Activated T-cell treated with anti-CD3 and anti-CD28 coated beads for 48 hours (primary cell): ENCODE measurements at places on chromosomes 11 and 22.
A peak's percentile ranks its signal among the peaks of the same experiment; 100 is the strongest.

GRCh38 chr22:42111798-42112197 is 18.8 kb downstream of the CYP2D6 start:
- DNase-seq, result no peak

DNA sequence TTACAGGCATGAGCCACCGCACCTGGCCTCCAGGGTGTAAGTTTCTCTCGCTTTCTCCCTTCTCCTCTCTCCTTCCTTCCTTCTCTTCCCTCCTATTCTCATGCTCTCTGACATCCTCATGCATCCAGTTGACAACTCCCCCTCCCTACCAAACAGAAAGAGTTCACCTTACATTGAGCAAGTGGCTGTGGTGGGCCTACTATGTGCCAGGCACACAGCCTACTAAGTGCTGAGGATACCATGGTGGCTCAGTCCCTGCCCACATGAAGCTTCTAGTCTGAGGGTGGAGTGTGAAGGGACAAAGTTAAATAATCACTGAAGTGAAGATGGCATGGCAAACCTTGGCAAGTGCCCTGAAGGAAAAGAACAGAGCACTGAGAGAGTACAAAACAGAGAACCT is 9.6 kb upstream of the DAGLA start:
- DNase-seq, result no peak

- DNase-seq, result no peak
Observed at GRCh38 chr22:48926136-48926535, 901.5 kb downstream of the BRD1 start.

GRCh38 chr11:60842668-60843600 is 1.0 kb downstream of the CCDC86 start:
- no peak for DNase-seq

GRCh38 chr11:79019975-79020374 is 420.9 kb downstream of the TENM4 start:
- no peak for DNase-seq

- no peak for DNase-seq
Observed at GRCh38 chr11:73281201-73281741, 9.1 kb downstream of the P2RY6 start.

DNA sequence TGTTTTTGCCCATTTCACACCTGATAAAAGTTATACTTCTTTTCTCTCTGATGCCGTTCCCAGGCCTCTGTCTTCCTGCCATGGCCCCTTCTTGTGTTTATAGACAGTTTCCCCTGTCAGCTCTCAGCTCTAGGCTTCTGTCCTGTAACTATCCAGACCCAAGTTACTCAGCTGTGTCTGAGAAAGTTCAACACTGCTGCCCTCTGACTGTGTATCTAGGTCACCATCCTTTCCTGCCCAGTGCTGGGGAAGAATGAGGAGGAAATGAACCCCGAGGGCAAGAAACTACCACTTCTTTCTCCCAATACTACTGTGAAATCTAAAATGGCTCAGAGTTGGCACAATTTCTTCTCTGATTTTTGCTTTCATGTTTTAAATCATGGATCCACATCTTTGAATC is 29.6 kb downstream of the SNX19 start:
- DNase-seq, result no peak

DNA sequence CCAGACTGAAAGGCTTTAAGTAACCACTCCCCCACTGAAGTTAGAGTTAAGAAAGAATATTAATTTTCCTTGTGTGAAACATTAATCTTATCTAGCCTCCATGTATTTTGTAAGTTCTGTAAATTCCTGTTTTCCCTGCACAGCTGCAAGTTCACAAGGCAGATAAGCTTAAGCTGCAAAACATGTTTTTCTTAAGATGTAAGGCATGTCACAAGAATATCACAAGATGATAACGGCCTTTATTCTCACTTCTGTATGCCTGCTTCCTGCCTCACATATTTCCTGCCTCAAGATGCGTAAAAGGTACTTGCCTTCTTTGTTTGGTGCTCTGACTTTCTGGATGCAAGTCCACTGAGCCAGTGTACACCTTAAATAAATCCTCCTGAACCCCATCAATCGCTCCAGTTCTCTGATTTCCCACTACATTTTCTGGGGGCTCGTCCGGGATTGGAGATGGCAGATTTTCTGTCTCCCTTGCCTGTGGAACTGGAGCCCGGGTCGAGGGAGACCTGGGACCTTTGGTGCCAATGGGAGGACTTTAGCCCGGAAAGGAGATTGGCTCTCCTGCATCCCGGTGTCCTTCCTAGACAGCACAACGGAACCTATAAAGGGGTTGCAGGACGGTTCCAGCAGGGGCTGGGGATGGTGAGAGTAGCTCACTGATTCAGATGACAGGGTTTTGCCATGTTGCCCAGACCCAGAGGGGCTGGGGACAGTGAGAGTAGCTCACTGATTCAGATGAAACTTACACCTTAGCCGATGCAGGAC is 30.2 kb downstream of the PPARA start:
- DNase-seq, result no peak

GRCh38 chr11:69416143-69416515 is 65.3 kb upstream of the LINC01488 start:
- no peak for DNase-seq

DNA sequence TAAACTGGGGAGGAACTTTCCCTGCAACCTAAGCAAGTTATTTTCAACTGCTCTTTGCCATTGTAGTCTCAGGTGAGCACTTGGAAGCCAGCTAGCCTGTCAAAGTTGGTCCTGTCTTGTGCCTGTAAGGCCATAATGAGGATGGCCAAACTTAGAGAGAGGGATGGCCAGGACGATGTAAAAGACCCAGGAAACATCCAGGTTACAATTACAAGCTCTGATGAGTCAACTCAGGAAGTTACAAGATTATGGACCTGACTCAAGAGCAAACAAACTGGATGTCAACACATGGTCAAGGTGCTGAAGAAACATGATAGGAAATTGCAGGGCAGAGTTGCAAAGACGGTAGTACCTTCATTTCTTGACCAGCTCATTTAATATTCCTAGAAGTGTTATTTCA is 1.6 kb downstream of the GTPBP1 start:
- no peak for DNase-seq

DNA sequence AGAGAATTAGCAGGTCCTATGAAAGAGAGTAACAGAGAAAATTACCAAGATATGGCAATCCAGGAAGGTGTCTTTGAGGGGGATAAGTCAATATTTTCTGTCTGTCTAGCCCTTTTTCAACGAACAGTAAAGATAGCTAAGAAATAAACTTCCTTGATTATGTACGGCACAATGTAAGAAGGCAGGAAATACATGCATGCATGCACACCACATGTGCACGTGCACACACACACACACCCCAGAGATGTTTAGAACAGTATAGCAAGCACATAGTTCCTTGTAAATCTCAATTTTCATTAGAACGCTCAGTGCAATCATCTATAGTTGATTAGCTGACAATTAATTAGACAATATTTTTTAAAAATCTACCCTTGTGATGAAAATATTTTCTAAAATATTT is 74.7 kb downstream of the MPPED2 start:
- DNase-seq, result no peak

DNA sequence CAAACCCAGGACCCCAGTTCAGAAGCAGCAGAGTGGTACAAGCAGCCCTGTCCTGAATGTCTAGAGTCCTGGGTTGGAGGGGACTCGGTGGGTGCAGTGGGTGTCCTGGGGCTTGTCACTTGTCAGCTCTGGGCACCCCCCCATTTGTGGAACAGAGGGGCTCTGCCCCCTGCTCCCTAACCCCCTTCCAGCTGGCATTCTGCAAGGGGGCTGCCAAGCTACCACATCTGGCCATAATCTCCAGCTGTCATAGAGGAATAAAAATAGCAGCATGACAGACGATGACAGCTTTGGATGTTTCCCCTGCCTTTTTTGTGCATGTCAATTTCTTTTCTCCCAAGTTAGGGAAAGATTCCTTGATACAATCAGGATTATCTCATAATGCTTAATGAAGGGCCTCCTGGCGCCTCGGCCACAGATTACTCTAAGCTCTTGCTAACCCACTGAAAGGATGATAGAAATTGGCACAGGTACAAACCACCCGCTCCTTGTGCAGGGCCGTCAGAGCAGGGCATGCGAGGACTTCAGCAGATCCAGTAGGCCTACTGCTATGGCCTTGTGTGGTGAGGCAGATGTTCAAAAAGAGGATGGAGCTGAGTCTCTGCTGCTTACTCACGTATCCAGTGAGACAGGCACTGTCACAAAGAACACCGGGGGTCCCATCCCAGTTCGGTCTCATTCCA is 83.0 kb downstream of the ISX start:
- DNase-seq, result no peak

DNA sequence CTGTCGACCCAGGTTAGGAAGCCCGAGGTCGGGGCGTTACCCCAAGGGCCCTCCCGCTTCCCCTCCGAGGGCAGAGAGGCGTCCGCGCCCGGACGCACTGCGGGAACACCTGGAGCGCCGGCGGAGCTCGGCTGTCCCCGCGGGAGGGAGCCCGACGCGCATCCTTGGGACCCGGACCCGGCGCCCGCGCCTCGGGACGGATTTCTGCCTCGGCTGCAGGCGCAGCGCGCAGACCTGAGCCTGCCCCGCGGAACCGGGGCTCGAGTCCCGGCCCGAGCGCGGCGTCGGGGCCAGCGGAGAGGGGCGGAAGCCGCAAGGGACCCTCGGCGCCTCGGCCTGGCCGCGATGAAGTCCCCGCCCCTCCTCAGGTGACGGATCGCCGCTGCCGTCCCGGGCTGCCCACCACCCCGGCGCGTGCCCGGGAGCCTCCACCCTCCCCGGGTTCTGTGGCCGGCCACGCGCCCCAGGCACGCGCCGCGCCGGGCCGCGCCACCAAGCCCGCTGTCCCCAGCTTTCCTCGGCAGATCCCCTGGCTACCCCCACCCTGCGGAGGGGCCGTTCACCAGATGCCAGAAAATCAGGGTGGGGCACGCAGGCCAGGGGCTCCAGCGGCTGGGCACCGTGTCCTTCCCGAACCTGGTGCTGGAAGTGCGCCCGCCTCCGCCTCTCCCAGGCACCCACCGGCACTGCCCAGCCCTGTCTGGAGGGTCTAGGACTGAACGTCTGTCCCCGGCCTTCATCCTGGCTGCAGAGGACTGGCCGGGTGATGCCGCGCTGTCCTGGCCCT is 410 bp downstream of the GLB1L3 start:
- no peak for DNase-seq

- peak; percentile 58 for DNase-seq
Observed at GRCh38 chr11:44893846-44894617, 56.7 kb downstream of the TP53I11 start.

GRCh38 chr11:16749666-16750065 is 11.2 kb downstream of the C11orf58 start:
- DNase-seq, result no peak

DNA sequence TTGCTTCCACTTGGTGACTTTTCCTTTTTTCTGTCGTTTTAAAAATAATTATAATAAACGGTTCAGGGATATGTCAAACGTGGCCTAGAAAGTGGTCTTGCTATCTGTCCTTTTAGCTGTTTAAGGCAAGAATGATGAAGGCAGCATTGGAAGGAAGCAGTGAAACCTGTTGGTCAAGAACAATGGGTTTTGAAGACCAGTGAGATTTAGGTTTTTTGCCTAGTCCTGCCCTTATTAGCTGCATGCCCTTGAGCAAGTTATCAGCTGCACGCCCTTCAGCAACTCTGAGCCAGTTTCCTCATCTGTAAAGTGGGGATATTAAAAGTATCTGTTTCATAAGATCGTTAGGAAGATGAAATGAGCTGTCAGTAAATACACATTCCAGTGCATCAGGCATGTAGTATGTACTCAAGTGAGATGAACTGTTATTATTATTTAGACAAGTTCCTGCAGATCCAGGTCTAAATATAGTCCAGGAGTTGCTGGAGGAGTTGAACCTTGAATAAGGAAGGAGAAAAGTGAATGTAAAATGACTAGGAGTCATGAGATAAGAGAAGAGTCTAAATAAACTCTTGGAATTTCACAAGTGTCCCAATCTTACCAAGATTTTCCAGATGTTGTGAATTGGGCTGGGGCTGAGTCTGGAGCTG is 90.8 kb upstream of the HSD17B12 start:
- DNase-seq, result no peak

DNA sequence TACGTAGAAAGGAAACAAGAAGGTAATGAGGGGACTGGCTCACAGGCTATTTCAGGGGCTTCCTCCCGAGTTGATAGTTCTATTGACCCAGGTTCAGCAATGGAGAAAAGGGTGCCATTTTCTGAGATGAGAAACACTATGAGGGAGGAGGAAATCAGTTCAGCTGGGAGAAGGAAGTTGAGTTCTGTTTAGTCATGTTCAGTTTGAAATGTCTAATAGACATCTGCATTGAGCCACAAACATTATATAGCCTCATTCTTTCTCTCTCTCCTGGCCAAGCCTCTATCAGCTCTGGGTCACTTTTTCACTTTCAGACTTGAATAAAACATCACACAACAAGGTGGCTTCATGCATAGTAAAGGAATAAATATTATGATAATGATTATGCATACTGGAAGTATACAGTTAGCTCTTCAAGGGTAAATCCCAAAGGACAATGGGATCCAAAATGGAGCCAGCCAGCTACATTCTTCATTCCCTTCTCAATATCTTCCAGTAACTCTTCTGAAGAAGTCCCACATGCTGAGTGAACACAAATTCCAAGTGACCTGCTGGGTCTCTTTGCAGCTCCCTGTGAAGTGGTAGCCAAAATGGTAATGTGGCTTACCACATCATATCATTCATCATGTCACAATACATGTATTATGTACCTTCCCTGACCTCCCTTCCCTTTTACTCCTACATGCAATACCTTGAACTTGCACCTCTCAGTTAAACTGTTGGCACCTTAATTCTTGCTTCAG is 80.9 kb upstream of the CD44 start:
- no peak for DNase-seq

GRCh38 chr11:78857688-78858087 is 283.0 kb upstream of the NARS2 start:
- DNase-seq, result no peak

- no peak for DNase-seq
Observed at GRCh38 chr11:64642418-64642735, 51.4 kb downstream of the SLC22A12 start.

GRCh38 chr11:4699697-4700435 is 2.2 kb upstream of the OR51E2 start:
- DNase-seq, result no peak

GRCh38 chr11:129702410-129703398 is 112.9 kb upstream of the TMEM45B start:
- no peak for DNase-seq

GRCh38 chr11:93000511-93001476 is 31.3 kb downstream of the MTNR1B start:
- no peak for DNase-seq
